T-cell (primary cell): ENCODE measurements at places on chromosomes 7 and 10.
A peak's percentile ranks its signal among the peaks of the same experiment; 100 is the strongest.

- no peak for DNase-seq
- H3K4me3 ChIP-seq, result no peak overlapping the region
- H3K27me3 ChIP-seq, result no peaks in the 10 kb centered on the region
- no peaks in the 10 kb centered on the region for H3K36me3 ChIP-seq
Measured at GRCh38 chr7:144629011-144629410, 206.8 kb downstream of the TPK1 start.

- DNase-seq, result no peak
- H3K4me3 ChIP-seq, result peak overlapping the region; percentile 62
- peaks cover 2% of the 10 kb centered on the region for H3K27me3 ChIP-seq
- peaks cover 12% of the 10 kb centered on the region for H3K4me1 ChIP-seq
Measured at GRCh38 chr7:50069613-50070012, 23.4 kb downstream of the ZPBP start.

GRCh38 chr10:120328647-120329046, 128.4 kb upstream of the PLPP4 start:
- H3K27me3 ChIP-seq, result no peaks in the 10 kb centered on the region
- no peaks in the 10 kb centered on the region for H3K4me1 ChIP-seq
- no peak overlapping the region for H3K27ac ChIP-seq
- H3K4me3 ChIP-seq, result no peak overlapping the region

DNA sequence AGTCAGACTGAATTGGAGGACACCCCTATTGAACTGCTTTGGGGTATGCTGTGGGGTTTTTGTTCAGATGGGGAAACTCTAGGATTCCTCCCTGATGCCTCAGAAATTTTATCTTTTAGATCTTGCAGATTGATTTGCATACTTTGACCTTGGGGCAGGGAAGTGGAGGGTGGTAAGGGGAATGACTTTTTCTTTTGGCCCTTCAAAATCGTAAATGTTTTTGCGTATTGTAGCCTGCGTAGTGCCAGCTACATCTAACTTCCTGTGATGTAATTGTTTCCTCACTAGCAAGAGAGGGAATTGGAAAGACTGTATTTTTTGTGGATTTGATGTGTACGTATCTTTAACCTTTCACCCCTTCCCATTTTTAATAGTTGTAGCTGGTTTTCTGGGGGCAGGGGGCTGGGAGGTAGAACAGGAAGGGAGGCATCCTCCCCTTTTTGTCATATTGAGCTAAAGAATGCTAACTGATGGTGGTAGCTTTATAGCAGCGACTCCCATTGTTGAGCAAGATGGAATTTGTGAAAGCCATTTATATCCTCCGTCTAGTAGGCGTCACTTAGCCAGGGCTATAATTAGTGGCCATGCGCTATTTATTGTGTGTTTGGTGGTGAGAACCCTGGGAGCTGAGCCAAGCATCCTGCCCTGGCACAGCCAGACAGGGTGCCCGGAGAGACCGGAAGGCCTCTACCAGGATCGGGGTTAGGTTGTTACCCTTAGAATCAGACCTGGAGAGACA, 11.3 kb downstream of the DUSP5 start:
- no peaks in the 10 kb centered on the region for H3K27me3 ChIP-seq
- no peak for DNase-seq
- H3K27ac ChIP-seq, result no peak overlapping the region
- no peak overlapping the region for H3K4me3 ChIP-seq
- peaks cover 4% of the 10 kb centered on the region for H3K4me1 ChIP-seq

DNA sequence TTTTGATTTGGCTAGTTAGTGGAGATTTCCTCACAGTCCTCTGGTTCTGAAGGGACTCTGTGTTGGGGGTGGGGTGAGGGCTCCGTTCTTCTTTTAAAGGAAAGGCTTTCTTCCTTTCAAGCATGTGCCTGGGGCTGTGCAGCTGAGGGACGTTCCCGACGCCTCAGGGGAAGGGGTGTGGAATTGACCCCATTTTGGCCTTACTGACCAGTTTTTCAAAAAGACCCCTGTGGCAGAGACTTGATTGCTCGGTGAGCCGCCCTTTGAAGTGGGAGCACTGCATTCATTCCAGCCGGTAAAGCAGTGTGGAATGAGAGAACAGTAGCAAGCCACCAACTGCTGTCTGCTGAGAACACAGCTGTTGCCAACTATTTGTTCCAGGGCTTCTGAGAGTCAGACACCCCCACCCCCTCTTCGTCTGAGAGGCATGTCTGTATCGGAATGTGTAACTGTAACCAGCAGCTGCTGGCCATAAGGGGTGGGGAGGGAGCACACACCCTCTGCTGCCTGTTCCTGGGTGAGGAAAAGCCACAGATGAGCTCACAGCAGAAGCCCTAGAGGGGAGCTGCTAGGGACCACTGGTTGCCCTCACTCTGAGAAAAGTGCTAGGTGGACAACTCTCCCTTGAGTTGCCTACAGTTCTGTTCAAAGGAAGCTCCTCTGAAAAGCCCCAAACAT, 33.2 kb downstream of the WBP1L start:
- peak; percentile 24 for DNase-seq
- peaks cover 3% of the 10 kb centered on the region for H3K36me3 ChIP-seq
- no peak overlapping the region for H3K27ac ChIP-seq
- H3K27me3 ChIP-seq, result no peaks in the 10 kb centered on the region

DNA sequence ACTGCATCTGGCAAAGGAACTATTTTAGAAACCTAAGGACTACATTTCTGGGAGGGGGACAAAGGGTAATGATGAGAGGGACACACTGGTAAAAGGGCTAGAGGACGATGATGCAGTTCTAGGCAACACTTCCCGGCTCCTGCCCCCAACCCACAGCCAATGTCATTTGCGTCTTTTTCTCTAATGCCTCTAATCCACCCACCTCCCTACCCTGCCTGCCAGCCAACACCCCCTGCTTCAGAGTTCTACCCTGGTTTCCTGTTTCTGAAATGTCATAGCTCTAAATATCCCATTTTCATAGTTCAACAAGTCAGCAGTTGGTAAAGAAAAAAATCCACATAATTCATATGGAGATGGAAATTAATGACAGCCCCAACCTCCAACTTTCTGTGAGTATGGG, 79.0 kb downstream of the KIAA1549 start:
- DNase-seq, result no peak
- no peak overlapping the region for H3K27ac ChIP-seq
- H3K4me3 ChIP-seq, result no peak overlapping the region
- peaks cover 10% of the 10 kb centered on the region for H3K27me3 ChIP-seq
- H3K4me1 ChIP-seq, result peaks cover 23% of the 10 kb centered on the region
- no peaks in the 10 kb centered on the region for H3K36me3 ChIP-seq

DNA sequence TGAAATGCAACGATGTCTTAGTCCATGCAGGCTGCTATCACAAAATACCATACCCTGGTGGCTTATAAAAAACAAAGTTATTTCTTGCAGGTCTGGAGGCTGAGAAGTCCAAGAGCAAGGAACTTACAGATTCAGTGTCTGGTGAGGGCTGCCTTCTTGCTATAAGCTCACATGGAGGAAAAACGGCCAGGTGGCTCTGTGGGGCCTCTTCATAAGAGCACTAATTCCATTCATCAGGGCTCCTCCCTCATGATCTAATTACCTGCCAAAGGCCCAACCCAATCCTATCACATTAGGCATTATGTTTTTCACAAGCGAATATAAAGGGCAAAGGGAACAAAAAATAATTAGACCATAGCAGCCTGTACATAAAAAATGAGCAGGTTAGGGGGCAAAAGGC, 35.4 kb downstream of the PAPSS2 start:
- no peak for DNase-seq
- no peak overlapping the region for H3K4me3 ChIP-seq
- H3K4me1 ChIP-seq, result no peaks in the 10 kb centered on the region
- H3K27ac ChIP-seq, result no peak overlapping the region
- H3K36me3 ChIP-seq, result no peaks in the 10 kb centered on the region

DNA sequence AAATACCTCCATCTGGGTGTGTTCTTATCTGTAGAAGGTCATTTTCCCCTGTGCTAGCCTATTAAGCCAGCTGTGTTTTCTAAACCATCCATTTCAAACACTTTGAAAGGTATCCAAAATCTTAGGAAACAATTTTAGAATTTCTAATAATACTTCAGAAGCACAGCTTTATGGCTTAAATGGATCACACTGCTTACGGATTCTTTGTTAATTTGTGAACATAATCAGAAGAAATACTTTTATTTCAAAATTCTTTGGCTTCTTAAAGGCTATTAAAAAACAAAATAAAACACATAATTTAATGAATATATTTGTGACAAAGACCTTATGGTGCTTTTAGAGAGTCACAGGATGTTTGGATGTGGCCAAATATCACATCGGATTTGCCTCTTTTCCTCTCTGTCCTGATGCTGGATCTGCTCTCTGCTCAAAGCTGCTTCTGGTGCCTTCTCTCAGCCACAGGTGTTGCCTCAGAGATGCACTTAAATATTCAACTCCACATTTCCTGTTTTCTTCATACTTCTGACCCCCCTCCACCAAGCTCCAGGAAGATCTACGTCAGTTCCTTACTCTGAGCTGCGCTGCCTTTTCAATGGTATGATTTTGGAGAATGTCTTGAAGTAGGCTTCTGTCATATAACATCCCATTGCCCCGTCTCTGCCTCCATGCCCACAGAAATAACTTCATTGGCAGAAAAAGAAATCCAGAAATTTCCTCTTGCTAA, 230.6 kb downstream of the MLLT10 start:
- H3K36me3 ChIP-seq, result no peaks in the 10 kb centered on the region
- peaks cover 10% of the 10 kb centered on the region for H3K4me1 ChIP-seq
- no peak overlapping the region for H3K27ac ChIP-seq
- peak; percentile 23 for DNase-seq
- no peak overlapping the region for H3K4me3 ChIP-seq
- H3K27me3 ChIP-seq, result no peaks in the 10 kb centered on the region

DNA sequence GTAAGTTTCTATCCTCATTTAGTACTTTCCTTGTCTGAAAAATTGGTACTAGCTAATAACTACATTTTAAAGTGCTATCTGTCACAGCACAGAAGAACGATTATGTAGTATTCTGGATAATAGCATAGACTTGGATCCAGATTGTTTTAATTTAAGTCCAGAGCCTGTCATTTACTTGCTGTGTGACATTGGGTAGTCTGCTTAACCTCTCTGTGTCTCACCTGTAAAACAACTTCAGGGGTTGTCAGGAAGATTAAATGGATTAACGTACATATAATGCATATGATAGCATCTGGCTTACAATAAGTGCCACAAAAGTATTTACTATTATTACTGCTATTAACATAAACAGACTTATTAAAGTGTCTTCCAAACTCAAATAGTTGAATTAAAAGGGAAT, 1221.4 kb downstream of the GATA3 start:
- no peaks in the 10 kb centered on the region for H3K4me1 ChIP-seq
- H3K27ac ChIP-seq, result no peak overlapping the region
- no peaks in the 10 kb centered on the region for H3K36me3 ChIP-seq
- H3K4me3 ChIP-seq, result no peak overlapping the region
- no peaks in the 10 kb centered on the region for H3K27me3 ChIP-seq

GRCh38 chr10:2861632-2862210, 205.6 kb upstream of the PFKP start:
- H3K4me1 ChIP-seq, result no peaks in the 10 kb centered on the region
- H3K27ac ChIP-seq, result no peak overlapping the region
- no peak overlapping the region for H3K4me3 ChIP-seq
- DNase-seq, result no peak
- H3K27me3 ChIP-seq, result no peaks in the 10 kb centered on the region

GRCh38 chr10:49837051-49837478, 74.9 kb upstream of the OGDHL start:
- H3K4me3 ChIP-seq, result no peak overlapping the region
- no peaks in the 10 kb centered on the region for H3K4me1 ChIP-seq
- H3K27ac ChIP-seq, result no peak overlapping the region

GRCh38 chr7:8015100-8015745, 46.6 kb downstream of the GLCCI1 start:
- peak overlapping the region; percentile 68 for H3K27ac ChIP-seq
- H3K36me3 ChIP-seq, result no peaks in the 10 kb centered on the region
- no peak for DNase-seq

GRCh38 chr7:151756076-151756731, 120.7 kb downstream of the PRKAG2 start:
- no peaks in the 10 kb centered on the region for H3K36me3 ChIP-seq
- H3K4me1 ChIP-seq, result peaks cover 26% of the 10 kb centered on the region
- DNase-seq, result peak; percentile 47
- H3K4me3 ChIP-seq, result no peak overlapping the region
- peak overlapping the region; percentile 55 for H3K27ac ChIP-seq
- H3K27me3 ChIP-seq, result no peaks in the 10 kb centered on the region

GRCh38 chr7:81846398-81846797, 76.6 kb upstream of the HGF start:
- no peaks in the 10 kb centered on the region for H3K27me3 ChIP-seq
- no peak overlapping the region for H3K27ac ChIP-seq
- no peaks in the 10 kb centered on the region for H3K4me1 ChIP-seq
